LHCN-M2 (cell line): ENCODE measurements at places on chromosomes 2 and 18.

DNA sequence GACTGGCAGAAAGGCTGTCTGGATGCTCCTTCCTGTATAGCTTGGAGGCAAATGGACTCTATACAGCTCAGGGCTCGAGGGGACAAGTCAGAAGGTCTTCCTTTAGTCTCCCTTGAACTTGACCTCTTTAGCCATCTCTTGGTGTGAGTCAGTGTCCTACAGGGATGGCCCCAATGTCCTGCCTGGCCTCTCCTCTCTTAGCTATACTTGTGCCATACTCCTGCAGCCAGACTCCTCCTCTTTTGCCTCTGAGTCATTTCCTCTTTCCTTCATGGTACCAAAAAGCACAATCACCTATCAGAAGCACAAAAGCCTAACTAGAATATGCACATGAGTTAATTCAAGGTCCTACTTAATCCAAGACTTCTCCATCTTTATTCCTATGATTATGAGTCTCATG, 112.7 kb downstream of the XRCC5 start:
- peak; percentile 58 for DNase-seq

- no peak for DNase-seq
These were observed 261.3 kb downstream of the TNS1 start for GRCh38 chr2:217741381-217741955.

DNA sequence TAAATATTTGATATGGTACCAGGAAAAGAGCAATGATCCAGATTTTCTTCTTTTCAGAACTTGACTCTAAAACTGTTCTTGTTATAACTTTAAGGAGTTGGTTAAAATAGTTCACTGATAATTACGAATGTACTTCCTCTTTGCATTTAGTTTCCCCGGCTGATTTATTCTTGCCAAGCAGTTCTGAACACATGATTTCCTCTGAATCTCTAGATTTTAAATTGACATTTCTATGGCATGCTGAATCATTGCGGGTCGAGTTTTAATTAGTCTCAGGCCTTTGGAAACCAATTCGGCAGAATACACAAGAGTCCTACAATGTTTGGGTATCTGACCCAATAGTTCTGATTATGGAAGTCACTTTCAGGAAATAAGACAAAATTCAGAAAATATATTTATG, 37.3 kb upstream of the DNAH7 start:
- DNase-seq, result no peak

GRCh38 chr2:51208521-51208920, 176.6 kb upstream of the NRXN1 start:
- no peak for DNase-seq

GRCh38 chr2:98892871-98893270, 43.2 kb downstream of the CRACDL start:
- DNase-seq, result no peak

- DNase-seq, result no peak
These were observed 7.0 kb upstream of the DRC1 start for GRCh38 chr2:26394694-26395093.
